ENCODE measurements at places on chromosomes 4 and X. TPM values are rescaled to one million over a fixed set of nuclear protein-coding genes. Genes with fewer than 3 reads are reported as not detected.

The RASL11B gene
- total RNA-seq = 9.3 TPM

The FGFBP2 gene
- total RNA-seq = 2.9 TPM

The GSX2 gene
- total RNA-seq = not detected

The TRMT10A gene
- total RNA-seq = 1.2 TPM

The FGD1 gene
- total RNA-seq = 8.1 TPM

The SMR3B gene
- total RNA-seq = not detected

The PLAC8 gene
- not detected for total RNA-seq

The FAT4 gene
- 9.8 TPM for total RNA-seq

- DNase-seq = no peak
Measured at GRCh38 chr4:112516471-112517066, 589 bp upstream of the NEUROG2 start.

- no peak for DNase-seq
Measured at GRCh38 chr4:139460565-139460964, 6.6 kb downstream of the RAB33B start.

- DNase-seq = no peak
Measured at GRCh38 chr4:110119880-110120279, 78.5 kb downstream of the ELOVL6 start.

- no peak for DNase-seq
Measured at GRCh38 chr4:124468360-124468759, 244.2 kb downstream of the ANKRD50 start.

DNA sequence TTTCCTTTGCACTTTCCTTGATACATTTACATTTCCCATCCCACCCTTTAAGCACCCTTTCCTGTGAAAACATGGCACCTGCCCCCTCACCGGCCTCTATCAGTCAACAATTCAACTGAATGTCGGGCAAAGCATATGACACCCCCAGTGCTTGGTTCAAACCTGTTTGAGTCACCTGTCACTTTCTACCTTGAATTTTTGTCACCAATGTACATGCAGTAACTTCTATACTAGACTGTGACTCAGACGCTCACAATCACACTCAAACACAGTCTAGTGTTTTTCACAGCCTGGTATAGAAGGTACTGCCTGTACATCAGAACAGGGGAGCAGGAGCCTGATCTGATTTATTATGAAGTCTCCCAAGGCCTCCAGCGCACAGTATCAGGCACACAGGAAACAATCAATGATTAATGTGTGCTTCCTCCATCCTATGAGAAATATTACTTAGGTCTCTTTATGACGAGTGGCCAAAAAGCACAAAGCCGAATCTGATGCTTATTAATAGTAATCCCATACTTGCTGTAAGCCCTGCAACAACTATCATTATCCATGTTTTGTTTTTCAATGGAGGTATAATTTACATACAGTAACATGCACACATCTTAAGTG, 49.2 kb upstream of the FAM9C start:
- DNase-seq = no peak

GRCh38 chr4:13849778-13850177, 222.3 kb upstream of the BOD1L1 start:
- no peak for DNase-seq

DNA sequence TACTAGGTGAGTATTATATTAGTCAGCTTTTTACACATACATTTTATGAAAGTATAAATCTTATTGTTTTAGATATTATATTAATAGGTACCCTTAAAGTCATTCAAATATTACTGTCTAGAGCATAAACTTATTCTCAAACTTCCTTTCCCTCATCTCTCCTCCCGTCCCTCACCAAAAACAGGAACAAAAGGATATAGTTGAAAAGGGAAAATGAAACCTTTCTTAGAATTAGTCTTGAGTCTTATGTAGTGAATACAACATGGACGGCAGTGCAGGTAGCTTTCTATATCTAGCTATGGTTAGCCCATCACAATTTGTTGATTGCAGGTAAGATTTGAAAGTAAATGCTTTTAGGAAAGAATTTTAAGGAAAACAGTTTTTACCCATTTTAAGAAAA, 65.6 kb downstream of the RBPJ start:
- no peak for DNase-seq

- no peak for DNase-seq
Measured at GRCh38 chrX:43688586-43688985, 32.5 kb downstream of the MAOA start.

- no peak for DNase-seq
Measured at GRCh38 chr4:182400081-182400480, 156.9 kb downstream of the TENM3 start.

DNA sequence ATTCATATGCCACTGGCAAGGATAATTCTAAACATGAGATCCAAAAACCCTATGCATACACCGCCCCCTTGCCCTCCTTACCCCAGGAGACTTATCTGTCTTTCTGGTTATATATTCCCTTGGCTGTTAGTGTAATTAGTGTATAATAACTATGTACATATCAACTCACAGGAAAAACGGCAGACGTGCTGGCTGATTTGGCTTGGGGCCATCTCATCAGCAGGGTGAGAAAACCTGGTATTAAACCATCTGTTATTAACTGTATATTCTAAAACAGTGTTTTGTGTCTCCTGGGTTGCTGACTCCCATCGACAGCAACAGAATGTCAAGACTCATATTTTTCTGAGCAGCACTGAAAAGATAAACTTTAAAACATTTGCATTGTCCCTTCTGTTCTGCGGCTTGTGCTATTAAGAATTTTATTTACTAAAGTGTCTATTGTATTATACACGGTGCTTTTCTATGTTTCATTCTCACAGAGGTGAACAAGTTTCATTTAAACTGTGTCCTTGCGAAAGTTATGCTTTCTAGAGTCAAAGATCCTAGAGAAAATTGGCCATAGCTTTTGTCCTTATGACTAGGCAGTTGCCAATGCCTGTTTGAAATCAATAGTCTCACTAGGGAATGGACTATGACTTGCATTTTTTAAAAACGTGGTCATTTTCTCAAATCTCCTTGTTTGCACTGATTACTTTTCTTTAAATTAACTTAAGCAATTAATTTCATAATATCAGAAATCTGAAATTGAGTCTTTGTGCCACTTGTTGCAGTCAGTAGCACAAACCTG, 211.5 kb upstream of the MID1 start:
- DNase-seq = no peak

DNA sequence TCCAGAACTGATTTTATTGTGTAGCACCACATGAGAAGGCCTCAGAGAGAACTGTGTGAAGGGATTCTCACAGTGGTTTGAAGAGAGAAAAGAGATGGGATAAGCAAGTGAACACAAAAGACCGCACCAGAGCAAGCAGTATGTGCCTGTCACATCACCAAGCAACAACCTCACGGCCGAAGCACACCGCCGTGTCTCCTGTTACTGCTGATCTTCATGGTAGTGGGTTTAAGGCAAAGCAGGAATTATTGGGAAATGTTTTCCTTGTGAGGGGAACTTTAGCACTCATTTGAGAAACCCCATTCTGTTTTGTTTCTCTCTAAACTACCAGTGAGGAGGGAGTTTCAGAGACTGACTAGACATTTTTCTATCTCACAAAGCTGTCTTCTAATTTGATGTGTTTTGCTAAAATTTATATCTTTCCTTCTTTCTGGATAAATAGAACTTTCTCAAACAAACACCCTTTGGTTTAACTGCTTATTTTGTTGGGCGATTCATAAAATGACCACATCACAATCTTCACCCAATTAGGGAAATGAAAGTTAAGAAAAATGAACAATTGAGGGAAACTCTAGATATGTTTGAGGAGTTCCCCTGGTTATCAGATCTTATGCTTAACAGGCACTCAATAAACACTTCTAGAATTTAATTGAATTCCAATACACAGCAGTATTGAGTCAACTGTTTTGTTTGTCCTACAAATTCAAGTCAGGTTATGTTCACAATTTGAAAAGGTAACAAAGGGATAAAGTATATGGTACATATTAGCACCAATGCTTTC, 16.5 kb downstream of the SH3KBP1 start:
- no peak for DNase-seq

DNA sequence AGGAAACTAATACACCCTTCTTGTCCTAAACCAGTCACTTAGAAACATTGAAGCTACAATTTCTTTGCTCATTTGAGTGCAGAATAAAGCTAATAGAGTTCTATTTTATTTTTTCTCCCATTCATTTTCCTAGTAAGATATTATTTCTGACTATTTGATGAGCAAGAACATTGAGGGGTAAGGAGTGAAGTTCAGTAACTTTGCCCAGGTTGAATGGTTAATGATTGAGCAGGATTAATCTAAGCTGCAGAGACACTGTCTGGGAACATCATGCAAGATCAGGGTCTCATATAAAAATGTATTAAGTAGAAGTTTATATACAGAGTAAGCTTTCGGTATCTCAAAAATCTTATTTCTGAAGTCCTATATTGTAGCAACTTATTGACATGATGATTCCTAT, 102.4 kb upstream of the LIMCH1 start:
- DNase-seq = no peak

GRCh38 chrX:40647307-40648197, at the start of gene CXorf38:
Gene CXorf38, minus strand, starts transcription at chrX:40647561. Its CDS starts 41 bp downstream, at chrX:40647520.
- no peak for DNase-seq

All from vagina (tissue), 2 donors.